ENCODE measurements at places on chromosomes 16 and 17. TPM values are rescaled to one million over a fixed set of nuclear protein-coding genes. Genes with fewer than 3 reads are reported as not detected.
A peak's percentile ranks its signal among the peaks of the same experiment; 100 is the strongest.

DNA sequence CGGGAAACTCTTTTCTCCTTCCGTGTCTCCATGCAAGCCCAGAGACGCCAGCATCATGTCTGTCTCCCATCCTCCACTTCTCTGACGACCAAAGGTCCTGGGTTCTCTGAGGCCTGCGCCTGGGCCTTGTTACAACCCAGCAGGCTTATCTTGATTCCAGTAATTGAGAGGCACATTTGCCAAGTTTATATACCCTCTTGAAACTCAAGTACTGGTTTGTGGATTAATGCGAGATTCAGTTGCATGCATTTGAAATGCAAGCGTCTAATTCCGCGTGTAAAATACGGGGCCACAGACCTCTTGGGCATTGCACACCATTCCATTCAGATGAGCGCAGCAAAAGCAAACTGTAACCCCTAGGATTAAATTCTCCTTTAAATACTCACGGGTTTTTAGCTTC lies 28.7 kb upstream of the CRISPLD2 start:
- DNase-seq, result no peak

DNA sequence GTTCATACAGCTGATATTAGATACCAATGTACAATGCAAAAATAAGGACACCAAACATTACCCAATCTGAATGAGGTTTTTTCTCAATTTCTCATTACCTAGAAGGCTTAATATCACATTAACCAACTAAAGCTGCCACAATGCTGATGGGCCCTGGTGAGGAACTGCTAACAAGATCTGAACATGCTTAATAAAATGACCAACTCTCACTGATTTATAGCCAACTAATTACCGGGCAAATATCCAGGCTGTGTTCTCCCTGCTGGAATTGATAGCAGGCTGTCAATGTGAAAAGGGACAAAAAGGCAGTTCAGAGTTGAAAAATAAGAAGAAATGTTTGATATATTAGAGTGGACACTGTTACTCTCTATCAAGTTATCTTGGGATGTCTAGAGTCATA lies 124.6 kb downstream of the TOX3 start:
- DNase-seq, result no peak

The ERN2 gene
- total RNA-seq, result not detected

The ALDH3A1 gene
- 14.4 TPM for total RNA-seq

DNA sequence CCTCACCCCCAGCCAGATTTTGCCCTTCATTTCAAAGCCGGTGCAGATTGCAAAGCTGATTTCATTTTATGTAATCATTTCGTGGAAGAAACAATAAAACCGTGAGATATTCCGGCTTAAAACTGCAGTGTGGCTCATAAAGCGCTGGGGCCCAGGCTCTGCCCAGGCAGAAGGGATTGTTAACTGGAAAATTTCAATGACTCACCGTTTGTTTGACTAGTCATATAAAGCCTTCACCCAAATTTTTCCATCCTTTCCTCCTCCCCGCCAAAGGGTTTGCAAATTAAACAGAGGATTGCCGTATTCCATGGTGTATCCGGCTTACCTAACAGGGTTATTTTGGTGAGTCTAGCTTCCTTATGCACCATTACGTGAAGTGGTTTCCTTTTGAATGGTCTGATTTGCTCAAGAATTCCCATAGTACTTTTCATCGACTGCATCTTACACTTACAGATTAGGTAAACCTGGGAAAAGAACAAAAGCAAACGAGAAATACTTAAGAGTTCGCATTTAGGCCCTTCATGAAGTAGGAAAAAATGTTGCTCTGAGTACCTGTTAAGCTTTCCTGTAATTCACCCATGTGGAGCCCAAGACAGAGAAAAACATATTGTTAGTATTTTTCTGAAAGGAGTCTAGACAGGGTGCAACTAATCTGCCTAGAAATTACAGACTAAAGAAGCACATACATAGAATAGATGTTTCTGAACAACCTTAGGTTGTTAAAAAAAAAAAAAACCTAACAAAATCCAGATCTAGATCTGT lies 949 bp upstream of the GSPT1 start:
- DNase-seq, result no peak

GRCh38 chr17:43609613-43610385 lies 51.9 kb downstream of the MEOX1 start:
- no peak for DNase-seq

- no peak for DNase-seq
Observed at GRCh38 chr17:77869665-77870132, 88.8 kb upstream of the TNRC6C start.

DNA sequence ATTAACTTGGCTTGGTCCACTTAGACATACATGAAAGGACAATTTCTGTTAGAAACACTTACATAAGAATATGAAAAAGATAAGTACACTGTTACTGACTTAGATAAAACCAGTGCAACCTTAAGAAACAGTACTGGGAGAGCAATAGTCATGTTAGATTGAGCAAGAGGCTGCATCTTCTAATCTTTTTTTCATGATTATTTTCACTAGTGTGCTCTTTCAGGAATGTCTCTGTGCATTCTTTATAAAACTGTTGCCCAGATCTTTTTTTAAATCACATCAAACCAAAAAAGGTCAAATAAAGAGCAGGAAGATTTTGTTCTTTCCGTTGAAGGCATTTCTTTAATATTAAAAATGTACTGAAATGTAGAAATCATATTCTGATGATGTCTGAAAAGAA lies 100.7 kb upstream of the AXIN2 start:
- no peak for DNase-seq

- peak; percentile 62 for DNase-seq
Observed at GRCh38 chr16:75305364-75306098, 54.1 kb upstream of the BCAR1 start.

The PLA2G15 gene
- 21.9 TPM for total RNA-seq

DNA sequence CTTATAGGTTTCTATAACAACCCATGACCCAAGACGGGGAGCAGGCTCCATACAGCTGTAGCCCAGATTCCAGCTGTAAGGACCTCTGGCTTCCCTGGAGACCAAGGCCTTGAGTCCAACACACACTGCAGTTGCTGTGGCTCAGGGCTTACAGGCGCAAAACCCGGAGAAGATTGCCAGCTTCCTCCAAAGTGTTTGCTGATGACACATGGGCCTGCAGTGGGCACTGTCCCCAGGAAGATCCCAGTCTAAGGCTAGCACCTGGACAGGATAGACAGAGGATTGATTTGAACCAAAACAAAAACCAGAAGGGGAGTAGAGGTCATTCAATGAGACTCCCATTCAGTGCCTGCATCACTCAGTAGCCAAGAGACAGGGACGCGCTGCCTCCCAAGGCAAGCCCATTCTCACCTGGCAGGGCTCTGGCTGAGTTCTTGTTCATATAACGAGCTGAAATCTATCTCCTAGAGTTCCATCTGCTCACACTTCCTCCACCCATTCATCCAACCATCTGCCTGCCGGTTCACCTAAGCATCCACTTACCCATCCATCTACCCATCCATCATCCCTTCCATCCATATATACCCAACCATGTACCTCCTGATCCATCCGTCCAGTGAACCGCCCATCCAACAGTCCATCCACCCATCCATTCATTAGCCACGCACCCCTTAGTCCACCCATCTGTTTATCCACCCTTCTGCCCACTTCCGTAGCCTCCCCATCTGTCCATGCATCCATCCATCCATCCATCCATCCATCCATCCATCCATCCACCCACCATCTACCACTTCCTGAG lies 10.2 kb downstream of the RAB11FIP4 start:
- DNase-seq, result no peak

- no peak for DNase-seq
Observed at GRCh38 chr16:79136955-79137354, 463.6 kb downstream of the MAF start.

The MEIOB gene
- total RNA-seq, result not detected

DNA sequence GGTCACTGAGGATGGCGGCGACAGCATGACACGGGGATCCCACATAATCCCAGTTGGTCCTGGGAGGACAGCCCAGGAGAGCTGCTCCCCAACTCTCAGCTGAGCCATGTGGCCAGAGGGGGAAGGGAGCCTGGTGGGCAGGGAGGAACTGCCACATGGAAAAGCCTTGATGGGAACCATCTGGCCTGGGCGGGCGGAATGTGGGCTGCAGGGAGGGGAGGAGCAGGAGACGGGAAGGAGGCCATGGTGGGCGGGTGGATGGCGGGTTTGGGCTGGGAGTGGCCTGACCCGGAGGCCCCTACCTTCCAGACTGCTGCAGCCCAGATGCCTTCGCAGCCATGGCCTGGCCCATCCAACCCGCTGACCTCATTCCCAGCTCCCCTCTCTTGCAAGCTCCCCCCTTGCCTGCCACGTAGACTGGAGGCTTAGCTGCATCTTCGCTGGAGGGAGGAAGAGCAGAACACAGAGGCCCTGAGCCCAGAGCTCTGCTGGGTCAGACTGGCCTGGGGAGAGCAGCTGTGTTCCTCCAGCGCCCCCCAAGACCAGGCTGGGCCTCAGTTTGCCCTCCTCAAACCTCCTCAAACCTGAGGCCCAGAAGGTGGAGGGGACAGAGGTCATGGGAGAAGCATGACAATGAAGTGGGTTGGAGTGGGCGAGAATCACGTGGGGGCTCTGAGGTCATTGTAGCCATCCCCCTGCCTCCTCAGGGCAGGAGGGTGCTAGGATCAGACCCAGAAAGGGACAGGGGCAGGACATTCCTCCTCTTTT lies 8.2 kb upstream of the COL1A1 start:
- DNase-seq, result peak; percentile 95

DNA sequence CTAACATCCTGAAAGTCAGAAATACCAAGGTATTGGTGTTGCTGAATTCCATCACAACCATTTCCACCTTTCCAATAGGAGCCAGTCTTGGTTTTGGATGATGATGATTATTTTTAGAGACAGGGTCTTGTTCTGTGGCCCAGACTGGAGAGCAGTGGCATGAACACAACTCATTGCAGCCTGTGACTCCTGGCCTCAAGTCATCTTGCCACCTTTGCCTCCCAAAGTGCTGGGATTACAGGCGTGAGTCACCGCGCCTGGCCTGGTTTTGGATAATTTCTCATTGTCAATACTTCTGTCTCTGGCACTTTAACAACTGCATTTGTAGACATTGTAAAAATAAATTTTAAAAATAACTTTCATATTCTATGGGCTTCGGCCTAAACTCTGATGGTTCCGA lies 22.6 kb downstream of the STAT5B start:
- DNase-seq, result no peak

DNA sequence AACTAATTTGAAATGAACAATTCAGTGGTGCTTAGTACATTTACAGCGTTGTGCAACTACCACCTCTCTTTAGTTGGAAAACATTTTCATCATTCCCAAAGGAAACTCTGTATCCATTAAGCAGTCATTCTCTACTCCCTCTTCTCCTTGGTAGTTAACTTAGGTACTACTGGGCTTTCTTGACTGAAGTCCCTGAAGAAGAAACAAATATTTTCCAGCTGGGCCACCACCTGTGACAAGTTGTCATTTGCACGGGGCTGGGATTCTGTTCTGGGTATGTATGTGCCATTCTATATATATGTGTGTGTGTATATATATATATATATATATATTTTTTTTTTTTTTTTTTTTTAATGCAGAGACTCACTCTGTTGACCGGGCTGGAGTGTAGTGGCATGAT lies 15.4 kb upstream of the RMI2 start:
- DNase-seq, result no peak

GRCh38 chr16:66936462-66936861 lies 1.1 kb downstream of the CES2 start:
- no peak for DNase-seq

The PSMC3IP gene
- 2.9 TPM for total RNA-seq

- DNase-seq, result no peak
Observed at GRCh38 chr17:55454906-55455474, 33.4 kb upstream of the MMD start.

GRCh38 chr16:81634380-81635062 lies 144.6 kb upstream of the PLCG2 start:
- no peak for DNase-seq

DNA sequence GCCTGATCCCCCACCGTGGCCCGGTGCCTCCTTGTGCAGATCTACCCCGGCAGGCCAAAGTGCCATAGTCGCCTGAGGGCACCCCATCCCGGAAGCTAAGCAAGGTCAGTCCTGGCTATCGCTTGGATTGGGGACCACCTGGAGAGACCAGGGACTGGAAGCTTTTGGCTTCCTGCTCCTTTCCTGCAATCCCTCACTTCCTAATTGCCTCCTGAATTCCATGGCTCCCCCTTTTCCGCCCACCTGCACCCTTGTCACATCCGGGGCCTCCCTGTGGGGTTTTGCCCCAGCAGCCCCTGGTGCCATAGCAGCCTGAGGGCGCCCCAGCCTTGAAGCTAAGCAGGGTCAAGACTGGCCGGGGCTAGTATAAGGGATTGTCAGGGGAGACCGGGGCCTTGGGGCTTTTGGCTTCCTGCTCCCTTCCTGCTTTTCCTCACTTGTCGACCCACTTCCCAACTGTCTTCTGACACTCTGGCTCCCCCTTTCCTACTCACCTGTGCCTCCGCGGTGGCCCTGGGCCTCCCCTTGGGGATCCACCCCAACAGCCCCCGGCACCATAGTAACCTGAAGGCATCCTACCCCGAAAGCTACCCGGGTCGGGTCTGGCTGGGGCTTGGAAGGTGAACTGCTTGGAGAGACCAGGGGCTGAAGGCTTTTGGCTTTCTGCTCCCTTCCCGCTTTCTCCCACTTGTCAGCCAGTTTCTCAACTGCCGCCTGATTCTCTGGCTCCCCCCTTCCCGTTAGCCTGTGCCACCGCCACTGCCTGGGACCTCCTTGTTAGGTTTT lies 2293.6 kb downstream of the TP53TG3F start:
- peak; percentile 43 for DNase-seq

DNA sequence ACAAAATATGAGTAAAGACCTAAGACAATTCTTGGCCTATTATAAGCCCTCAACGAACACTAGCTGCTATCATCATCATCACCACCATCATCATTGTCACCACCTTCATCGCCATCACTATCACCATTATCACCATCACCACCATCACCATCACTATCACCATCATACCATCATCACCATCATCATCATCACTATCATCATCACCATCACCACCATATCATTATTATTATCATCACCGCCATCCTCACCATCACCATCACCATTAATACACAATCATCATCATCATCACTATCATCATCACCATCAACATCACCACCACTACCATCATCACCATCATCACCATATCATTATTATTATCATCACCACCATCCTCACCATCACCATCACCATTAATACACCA lies 82.5 kb downstream of the RGS9 start:
- DNase-seq, result no peak

- DNase-seq, result no peak
Observed at GRCh38 chr16:85765211-85765610, 14.3 kb upstream of the C16orf74 start.

DNA sequence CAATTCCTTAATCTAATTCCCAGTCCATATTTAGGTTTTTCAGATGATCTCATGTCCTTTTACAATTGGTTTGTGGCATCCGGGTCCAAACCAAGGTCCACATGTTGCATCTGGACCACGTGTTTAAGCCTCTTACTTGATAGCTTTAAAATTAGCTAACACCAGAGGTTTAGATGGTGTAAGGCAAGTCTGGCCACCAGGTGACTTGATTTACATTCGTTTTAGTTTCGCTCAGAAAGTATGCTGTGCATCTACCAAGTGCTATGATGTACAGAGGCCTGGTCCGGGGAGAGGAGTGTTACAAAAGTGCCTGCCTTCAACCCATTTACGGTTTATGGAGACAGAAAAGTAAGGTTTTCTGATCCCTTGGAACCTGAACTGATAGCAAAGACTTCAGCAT lies 878 bp upstream of the DNAJA2 start:
- no peak for DNase-seq

Measured in ascending aorta (tissue), 2 donors.